Sigmoid colon (tissue), 7 donors: ENCODE measurements at places on chromosomes 2 and 18. TPM values are rescaled to one million over a fixed set of nuclear protein-coding genes. Genes with fewer than 3 reads are reported as not detected.
A peak's percentile ranks its signal among the peaks of the same experiment; 100 is the strongest.

The VSNL1 gene
- 0.27 TPM for total RNA-seq

The MLPH gene
- total RNA-seq: 21.9 TPM

The GPAT2 gene
- total RNA-seq: 4.4 TPM

DNA sequence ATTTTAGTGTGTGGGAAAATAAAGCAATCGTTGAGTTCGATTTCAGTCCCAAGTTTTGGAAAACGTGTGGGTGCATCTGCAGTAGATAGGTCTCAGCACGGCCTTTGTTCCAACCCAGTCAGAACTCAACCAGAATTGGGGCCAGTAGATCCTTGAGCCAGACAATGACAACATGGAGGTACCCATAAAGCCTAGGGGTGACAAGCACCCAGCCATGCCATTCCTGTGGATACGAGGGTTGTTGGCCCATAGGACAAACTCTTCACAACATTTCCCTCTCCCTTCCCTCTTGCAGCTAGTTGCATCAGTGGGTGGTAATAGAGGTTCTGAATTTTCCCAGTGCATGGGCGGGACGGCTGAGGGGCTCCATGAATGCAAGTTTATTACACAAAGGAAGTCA lies 60.1 kb downstream of the ST3GAL5 start:
- no peak for DNase-seq

The CHST10 gene
- 7.8 TPM for total RNA-seq

DNA sequence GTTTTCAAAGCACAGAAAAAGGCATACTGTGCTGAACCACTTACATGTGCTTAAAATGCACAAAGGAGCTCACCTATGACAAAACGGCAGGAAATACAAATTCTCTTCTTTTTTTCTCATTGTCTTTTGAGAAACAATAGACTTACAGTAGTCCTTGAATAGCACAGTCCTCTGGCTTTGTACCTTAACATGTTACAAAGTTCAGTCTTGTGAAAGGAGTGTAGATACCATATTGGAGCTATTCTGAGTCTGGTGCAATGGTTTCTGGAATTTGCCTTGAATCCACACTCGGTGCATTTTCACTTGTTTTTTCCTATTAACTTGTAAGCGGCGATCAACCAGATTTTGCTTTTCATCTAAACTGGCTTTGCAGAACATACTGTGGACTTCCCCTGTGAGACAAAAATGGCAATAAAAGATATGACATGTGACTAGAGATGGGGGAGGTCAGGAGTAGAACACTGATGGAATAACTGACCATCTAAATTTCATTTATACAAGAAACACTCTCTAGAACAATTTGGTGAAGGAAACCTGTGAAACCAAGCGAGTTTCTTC lies 109.7 kb downstream of the METTL8 start:
- DNase-seq: no peak

GRCh38 chr2:68251855-68252399 lies 405 bp downstream of the PPP3R1 start:
- DNase-seq: peak; percentile 74

DNA sequence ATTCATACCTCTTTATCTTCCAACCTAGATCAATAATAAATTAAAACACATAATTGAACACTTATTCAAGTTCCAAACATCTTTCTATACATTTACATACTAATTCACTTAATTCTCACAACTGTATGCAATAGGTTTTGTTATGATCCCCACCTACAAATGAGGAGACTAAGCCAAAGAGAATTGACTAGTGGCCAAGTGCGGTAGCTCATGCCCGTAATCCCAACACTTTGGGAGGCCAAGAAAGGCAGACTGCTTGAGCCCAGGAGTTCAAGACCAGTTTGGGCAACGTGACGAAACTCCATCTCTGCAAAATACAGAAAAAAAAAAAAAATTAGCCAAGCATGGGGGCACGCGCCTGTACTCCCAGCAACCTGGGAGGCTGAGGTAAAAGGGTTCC lies 36.8 kb downstream of the KCNG3 start:
- no peak for DNase-seq

GRCh38 chr2:147365622-147366021 lies 479.2 kb upstream of the ACVR2A start:
- no peak for DNase-seq

The AKAIN1 gene
- total RNA-seq: not detected

DNA sequence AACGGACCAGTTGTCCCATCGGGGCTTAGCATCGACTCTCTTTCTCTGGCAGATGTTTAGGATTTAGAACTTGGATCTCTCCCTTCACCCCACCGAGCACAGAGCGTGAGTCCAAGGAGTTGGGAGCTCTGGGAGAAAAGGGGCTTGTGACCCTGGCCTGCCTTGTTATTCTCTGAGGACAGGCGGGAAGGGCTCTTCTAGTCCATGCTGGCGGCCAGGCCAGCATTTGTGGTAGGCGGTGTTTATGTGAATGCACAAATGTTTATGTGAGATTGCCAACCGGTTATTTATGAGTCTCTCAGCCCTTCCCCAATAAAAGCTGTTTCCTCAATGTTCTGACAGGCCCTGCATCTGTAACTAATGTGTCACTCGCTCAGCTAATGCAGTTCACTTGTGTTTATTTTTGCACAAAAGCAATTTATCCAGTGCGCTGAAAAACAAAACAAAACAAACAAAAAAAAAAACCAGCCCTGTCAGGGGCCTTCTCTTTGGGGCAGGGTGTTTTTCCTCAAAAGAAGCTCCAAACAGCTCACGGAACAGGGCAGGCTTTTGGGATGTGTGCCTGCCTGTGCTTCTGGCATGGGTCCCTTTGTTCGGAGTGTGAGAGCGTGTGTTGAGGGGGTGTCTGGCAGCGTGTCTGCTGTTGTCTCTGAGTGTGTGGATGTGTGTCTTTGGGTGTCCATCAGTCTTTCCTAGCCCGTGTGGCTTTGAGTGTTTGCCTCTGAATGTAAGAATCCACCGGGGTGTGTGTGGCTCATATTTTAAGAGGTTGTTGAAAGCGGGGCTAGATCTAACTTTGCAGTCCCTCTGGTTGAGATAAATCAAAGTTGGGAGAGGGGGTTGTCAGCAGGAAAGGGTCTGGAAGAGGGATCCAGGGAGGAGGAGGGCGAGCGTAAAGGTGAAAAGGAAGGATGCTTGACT lies 52.8 kb upstream of the HAAO start:
- DNase-seq: peak; percentile 89

GRCh38 chr2:190718652-190719526 lies 70.0 kb downstream of the NAB1 start:
- no peak for DNase-seq
